Lower lobe of right lung (tissue), 2 donors: ENCODE measurements at places on chromosomes 6 and 20. TPM values are rescaled to one million over a fixed set of nuclear protein-coding genes. Genes with fewer than 3 reads are reported as not detected.

DNA sequence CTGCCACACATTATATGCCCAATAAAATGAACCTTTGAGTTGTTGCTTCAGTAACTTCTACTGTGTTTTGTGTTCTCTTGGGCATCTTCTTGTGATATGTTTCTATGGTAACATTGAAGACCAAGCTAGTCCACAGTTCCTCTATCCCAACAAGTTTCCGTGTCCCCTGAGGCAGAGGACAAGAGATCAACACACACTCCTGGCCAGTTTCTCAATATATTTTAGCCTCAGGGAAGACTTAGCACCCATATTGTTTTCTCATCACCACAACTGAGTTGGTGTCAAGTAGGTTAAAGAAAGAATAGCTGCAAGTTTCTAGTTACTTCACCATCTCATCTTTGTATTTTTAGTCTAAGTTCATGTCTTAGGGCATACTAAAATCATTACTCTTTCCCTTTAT, 277.5 kb downstream of the UST start:
- DNase-seq: no peak

DNA sequence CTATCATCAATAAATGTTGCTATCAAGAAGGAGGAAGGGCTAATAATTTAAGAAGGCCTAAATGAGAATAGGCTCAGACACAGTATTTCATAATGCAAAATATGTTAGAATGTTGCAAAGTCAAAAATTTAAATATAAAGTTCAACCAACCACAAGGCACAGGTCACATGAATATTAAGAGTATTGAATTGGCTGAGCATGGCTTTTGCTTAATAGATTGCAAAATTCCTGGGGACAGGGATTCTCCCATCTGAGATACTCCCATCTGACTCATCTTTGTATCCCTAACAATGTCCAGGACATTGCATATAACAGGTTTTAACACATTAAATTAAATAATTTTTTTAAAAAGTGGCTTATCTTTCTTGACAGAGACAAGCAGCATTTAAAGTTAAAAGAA, 32.9 kb upstream of the UTRN start:
- no peak for DNase-seq

GRCh38 chr20:23434521-23435313, 4.8 kb upstream of the CSTL1 start:
- no peak for DNase-seq

- DNase-seq: peak; percentile 75
Observed at GRCh38 chr20:11891077-11891775, 26.5 kb upstream of the BTBD3 start.

GRCh38 chr20:21237956-21238799, 65.0 kb upstream of the XRN2 start:
- DNase-seq: no peak

- no peak for DNase-seq
Observed at GRCh38 chr6:54802775-54803634, 43.6 kb upstream of the FAM83B start.

GRCh38 chr20:8903655-8904605, 165.0 kb upstream of the PLCB4 start:
- DNase-seq: no peak

- no peak for DNase-seq
Observed at GRCh38 chr6:39518221-39518620, 195.7 kb upstream of the KCNK16 start.

- no peak for DNase-seq
Observed at GRCh38 chr6:157525918-157526425, 145.0 kb downstream of the ZDHHC14 start.

DNA sequence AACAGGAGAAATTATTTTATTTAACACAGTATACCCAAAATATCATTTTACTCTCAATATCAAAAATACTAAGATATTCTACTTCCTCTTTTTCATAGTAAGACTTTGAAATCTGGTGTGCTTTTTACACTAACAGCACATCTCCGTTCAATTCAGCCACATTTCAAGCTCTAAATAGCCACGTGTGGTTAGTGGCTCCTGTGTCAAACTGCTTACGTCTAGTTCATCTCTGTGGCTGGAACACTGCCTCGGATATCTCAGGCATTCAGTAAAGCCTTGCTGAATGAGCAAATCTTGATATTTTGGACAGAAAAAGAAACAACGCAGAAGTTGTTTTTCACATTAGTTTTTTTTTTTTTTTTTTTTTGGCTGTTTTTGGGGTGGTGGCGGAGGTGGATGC, 136.1 kb downstream of the EYA4 start:
- DNase-seq: no peak

GRCh38 chr6:136337606-136338005, 48.0 kb upstream of the BCLAF1 start:
- no peak for DNase-seq

DNA sequence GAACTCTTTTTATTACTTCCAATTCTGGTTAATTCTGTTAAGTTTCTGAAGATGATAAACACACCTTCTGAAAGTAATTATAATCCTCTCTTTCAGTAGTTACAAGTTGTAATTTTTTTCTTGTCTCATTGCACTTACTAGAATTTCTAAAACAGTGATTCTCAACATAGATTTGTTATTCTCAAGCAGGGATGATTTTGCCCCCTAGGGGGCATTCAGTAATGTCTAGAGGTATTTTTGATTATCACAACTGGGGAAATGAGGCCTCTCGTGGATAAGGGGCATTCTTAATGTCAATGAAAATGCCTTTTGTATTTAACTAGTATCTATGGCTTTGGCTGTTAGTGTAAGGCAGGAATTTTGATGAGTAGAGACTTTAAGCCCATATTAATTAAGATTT, 39.4 kb upstream of the MAFB start:
- DNase-seq: no peak

DNA sequence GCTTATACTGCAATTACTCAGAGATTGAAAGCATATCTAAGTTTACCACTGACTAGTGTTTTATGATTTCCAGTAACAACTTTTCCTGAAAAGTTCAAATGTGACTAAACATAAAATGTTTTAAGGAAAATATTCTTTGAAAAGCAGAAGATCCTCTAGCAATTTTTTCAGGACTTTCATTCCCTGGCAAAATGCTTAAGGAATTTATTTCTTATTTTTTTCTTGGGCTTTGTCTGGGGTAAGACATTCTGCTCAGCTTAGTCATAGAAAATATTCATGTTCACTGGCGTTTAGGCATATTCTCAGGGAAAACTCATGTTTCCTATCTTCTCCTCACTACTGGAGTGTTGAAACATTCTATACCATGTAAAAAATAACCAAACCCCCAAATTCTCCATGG, 235.3 kb upstream of the CEP162 start:
- no peak for DNase-seq

GRCh38 chr20:44287272-44288097, 23.5 kb downstream of the FITM2 start:
- DNase-seq: no peak

- DNase-seq: no peak
Observed at GRCh38 chr6:149939356-149939648, 2.5 kb upstream of the ULBP2 start.

GRCh38 chr20:48886194-48886593, 35.3 kb upstream of the ARFGEF2 start:
- no peak for DNase-seq

GRCh38 chr6:12083763-12084162, 71.7 kb downstream of the HIVEP1 start:
- DNase-seq: no peak

DNA sequence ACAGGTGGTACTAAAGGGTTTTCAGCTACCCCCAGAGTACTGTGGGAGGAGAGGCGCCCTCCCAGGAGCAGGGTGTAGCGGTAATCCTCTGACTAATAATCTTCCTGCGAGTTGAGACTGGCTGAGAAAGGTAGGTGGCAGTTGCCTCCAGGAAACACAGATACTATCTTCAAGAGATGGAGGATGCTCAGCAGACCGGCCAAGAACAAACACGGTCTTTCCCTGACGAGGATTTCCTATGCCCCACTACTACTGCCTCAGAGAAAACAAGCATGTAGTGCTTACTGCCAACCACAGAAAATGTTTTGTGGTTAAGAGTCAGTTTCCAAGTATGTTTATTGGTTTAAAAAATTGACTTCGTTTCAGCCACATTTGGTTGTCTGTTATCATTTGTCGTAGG, 26.8 kb downstream of the C6orf89 start:
- no peak for DNase-seq

- DNase-seq: no peak
Observed at GRCh38 chr6:14981960-14982359, 263.9 kb upstream of the JARID2 start.

GRCh38 chr20:33400812-33401183, 521 bp downstream of the CDK5RAP1 start:
- DNase-seq: no peak

DNA sequence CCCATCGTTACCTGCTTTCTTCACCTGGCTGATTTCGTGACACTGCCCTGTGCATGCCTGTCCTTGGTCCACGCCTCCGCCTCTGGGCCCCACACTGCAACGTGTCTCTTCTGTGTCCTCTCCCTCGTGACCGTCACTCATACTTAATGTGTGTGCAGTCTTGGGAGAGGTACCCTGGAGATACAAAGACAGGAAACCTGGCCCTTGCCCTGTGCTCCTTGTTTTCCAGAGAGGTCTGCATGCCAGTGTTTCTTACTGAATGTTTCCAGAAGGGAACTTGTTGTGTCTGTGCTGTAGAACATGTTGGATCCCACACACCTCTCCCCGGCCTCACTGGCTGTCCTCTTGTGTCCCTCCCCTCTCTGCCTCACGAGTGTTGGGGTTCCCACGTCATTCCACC, 45.8 kb downstream of the SNX9 start:
- no peak for DNase-seq

- no peak for DNase-seq
Observed at GRCh38 chr6:53603386-53604116, 58.6 kb upstream of the GCLC start.

DNA sequence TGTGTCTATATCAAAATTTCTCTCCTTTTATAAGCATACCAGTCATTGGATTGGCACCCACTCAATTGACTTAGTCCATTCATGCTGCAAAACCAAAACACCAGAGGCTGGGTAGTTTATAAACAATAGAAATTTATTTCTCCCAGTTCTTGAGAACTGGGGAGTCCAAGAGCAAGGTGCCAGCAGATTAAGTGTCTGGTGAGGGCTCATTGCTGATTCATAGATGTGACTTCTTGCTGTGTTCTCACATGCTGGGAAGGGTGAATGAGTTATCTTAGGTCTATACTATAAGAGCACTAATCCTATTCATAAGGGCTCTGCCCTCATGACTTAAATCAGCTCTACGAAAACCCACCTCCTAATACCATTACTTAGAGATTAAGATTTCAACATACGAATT, 501.4 kb downstream of the EPM2A start:
- DNase-seq: no peak

- DNase-seq: no peak
Observed at GRCh38 chr20:49540687-49541435, 27.1 kb downstream of the PTGIS start.

- no peak for DNase-seq
Observed at GRCh38 chr6:147211831-147212230, 7.6 kb downstream of the STXBP5 start.

DNA sequence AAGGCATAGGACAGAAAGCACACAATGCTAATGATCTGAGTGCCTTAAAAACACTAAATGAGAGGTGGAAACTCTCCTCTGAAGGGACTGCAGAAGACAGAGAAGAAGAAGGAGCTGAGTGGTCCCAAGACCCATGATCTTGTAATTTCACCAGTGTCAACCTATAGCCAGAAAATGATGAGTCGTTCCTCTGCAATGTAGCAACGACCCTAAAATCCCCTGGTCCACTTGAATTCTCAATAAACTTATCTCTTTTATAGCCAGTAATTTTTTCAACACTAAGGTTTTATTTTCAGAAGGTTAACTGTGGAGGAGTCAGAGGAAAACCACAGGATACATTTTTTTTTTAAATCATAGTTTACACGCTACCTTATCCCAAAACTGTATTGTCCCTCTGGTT, 490.6 kb upstream of the MARCKS start:
- no peak for DNase-seq

- no peak for DNase-seq
Observed at GRCh38 chr20:17833036-17833674, 133.4 kb downstream of the BANF2 start.

The SUMO4 gene
- total RNA-seq: 2.0 TPM

The PSMB9 gene
- total RNA-seq: 74.5 TPM

The SNAP25 gene
- total RNA-seq: 0.65 TPM

The SPATS1 gene
- total RNA-seq: 1.8 TPM

The PPP1R3G gene
- total RNA-seq: 0.41 TPM

The FOXC1 gene
- total RNA-seq: 2.3 TPM

The SOX4 gene
- total RNA-seq: 19.6 TPM

The PRDM13 gene
- not detected for total RNA-seq

The ADGRG6 gene
- 35.7 TPM for total RNA-seq

The PNLDC1 gene
- total RNA-seq: 0.27 TPM

The CCN5 gene
- total RNA-seq: 42.3 TPM
